Erythroblast (primary cell): ENCODE measurements at places on chromosomes 5 and 9.

DNA sequence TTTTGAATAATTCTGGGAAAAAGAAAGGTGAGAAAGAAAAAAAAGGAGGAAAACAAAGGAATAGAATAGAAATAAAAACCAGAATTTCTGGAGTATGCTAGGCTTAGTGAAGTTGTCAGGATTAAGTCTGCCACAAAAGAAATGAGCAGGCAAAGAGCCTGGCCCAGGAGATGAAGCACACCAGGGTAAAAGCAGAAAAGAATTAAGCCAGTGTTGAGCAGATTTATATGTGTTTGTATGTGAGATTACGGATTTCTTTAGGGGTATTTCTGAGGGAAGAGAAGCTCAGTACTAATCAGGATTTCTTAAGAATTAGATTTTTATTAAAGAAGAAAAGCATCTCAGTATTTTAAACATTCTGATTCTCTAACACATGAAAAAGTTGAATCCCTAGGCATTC lies 74.5 kb downstream of the MRPS27 start:
- no peak for DNase-seq

- DNase-seq = no peak
Measured at GRCh38 chr5:107696080-107696479, 25.3 kb upstream of the EFNA5 start.

DNA sequence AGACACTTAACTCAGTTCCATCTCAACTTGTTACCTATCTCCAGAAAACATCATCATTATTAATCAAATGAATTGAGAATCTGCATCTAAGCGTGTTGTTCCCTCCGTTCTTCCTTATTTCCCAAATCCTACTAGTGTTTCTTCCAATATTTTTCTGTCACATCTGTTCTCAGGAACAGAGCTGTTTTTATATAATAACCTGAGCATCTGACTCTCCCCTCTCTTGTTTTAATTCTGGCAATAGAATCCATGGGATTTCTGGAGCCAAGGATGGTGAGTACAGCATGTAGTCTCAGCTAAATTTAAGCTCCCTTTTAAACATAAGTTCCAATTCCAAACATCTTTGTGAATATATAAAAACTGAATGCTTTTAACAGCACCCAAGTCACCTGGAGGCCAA lies 558.3 kb downstream of the DTWD2 start:
- DNase-seq = no peak

GRCh38 chr9:112854657-112855056 lies 36.0 kb downstream of the SLC46A2 start:
- DNase-seq = no peak

DNA sequence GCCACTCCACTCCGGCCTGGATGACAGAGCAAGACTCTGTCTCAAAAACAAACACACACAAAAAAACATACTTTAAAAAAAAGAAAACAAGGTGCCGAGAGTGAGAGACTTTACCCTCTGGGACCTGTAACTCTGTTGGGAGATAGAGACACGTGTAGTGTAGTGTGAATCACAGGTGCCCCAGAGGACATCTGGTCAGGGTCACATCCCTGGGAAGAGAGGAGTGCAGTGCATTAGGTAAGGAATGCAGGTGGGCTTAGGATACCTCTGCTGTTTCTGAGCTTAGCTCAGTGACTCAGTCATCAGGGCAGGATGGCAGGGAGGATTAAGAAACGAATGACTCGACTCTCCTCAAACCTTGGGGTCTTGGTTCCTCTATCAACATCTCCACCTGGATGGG lies 174.6 kb downstream of the GOLPH3 start:
- DNase-seq = no peak

GRCh38 chr9:26221290-26221689 lies 543.0 kb upstream of the TUSC1 start:
- no peak for DNase-seq

GRCh38 chr5:176889321-176890280 lies 9.5 kb downstream of the HK3 start:
- no peak for DNase-seq

GRCh38 chr5:146772881-146773466 lies 105.6 kb downstream of the PPP2R2B start:
- no peak for DNase-seq

DNA sequence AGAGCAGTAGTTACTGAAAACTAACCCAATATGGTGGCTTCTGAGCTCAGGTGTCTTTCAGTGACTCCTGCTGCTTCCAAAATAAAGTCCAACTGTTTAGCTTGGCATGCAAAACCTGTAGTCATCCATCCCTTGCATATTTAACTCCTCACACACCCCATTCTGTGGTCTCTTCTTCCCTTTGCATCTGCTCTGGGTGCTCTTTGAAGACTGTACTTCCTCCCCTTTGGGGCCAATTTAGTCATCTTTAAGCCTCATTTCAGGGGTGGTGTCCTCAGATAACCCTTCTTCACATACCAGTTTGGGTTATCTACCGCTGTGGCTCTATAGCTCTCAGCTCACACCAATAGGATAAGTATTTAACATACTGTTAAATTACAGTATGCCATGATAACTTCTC lies 209.9 kb upstream of the DMRT1 start:
- DNase-seq = no peak

- no peak for DNase-seq
Measured at GRCh38 chr9:121990600-121991306, 102.4 kb downstream of the TTLL11 start.

DNA sequence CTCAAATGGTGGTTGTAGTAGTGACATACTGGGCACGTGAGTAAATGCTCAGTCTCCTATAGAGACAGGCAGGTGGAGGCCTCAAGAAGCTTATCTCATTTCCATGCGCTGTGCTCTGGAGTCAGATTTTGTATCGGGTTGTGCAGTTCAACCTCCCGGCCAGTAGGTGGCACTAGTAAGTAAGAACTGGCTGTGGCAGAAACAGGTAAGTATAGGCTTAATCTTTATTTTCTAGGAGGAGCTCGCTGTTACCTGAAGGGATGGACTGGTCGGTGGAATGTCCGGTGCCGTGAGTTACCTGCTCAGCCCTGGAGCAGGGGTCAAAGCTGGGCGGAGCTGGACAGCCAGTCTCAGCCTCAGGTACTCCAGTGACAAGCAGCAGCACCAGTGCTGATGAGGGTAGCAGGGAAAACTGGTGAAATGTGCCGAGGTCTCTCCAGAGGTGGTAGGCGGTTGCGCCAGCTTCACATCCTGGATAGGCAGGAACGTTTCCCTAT lies 880.1 kb upstream of the SEMA6A start:
- peak; percentile 49 for DNase-seq

DNA sequence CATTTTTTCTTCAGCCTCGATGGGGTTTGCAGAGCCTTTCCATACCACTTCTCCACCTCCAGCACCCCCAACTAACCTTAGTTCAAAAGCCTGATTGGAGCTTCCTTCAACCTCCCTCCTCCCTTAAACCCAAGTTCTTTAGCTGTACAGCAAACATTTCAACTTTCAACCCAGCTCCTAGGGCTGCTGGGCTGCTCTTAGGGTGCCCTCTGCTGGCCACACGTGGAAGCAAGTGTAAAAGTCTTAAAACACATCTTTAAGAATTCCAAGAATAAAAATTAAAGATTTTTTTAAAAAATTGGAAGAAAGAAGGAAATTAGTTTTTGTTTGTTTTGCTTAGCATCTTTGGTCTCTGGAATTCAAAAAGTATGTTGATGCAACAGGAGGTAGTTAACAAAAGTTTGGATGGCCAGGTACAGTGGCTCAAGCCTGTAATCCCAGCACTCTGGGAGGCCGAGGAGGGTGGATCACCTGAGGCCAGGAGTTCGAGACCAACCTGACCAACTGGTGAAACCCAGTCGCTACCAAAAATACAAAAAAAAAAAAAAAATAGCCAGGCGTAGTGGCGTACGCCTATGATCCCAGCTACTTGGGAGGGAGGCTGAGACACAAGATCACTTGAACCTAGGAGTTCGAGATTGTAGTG lies 15.5 kb upstream of the HSD17B3 start:
- peak; percentile 53 for DNase-seq

GRCh38 chr5:125530833-125531615 lies 784.6 kb upstream of the ZNF608 start:
- DNase-seq = no peak

DNA sequence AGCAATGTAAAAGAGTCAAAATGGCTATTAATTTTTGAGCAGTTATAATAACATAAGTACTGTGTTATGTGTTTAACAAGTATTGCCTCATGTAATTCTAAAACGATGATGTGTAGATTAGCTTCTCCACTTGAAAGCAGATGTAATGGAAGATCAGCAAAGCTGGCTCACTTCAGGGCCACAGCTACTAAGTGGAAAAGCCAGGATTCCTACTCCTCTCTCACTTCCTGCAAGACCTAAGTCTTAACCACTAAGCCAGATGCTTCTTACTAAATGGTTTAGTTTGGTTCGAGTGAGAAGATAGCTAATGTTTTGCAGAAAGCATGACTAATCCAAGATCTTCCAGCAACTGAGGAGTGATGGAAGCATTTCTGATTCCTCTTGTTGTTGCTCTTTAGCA lies 15.7 kb upstream of the TNC start:
- no peak for DNase-seq

DNA sequence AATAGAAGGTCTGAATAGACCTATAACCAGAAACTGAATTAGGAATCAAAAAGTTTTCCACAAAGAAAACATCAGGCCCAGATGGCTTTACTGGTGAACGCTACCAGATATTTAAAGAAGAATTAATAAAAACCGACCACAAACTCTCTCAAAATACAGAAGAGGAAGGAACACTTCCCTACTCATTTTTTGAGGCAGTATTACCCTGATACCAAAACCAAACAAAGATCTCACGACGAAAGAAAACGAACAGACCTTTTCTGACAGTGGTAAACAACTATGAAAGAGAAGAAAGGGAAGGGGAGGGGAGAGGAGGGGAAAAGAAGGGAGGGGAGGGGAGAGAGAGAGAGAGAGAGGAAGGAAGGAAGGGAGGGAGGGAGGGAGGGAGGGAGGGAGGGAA lies 13.5 kb downstream of the B4GALT1 start:
- DNase-seq = no peak

GRCh38 chr9:36847781-36848673 lies 186.0 kb downstream of the PAX5 start:
- DNase-seq = no peak

DNA sequence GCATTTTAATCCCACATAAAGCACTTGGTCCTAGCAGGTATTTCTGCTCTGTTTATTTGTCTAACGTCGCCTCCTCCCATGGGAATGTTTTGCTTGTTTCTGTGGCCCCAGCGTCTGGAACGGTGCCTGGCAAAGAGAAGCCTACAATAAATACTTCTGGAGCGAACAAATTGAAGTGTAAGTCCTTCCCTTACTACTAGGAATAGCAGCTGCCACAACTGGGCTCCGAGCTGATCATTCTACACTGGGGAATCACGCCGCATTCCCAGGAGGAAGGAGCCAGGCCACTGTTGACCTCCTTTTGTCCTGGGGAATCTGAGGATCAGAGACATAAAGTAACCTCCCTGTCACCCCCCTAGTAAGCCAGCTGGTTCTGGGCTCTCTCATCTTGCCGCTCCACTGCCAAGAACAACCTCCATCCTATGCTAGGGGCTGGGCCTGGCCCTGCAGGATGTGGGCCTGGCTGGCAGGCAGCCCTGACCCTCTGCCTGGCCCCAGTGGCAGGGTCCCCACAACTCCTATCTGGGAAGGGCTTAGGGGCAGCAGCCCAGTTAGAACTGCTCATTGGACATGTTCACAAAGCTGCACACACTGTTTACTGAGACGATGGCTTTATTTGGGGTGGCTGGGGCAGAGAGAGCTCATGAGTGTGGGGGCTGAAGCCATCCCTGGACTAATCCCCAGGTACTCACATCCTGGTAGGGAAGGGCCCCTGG lies 82.8 kb downstream of the GTF3C4 start:
- no peak for DNase-seq

- DNase-seq = no peak
Measured at GRCh38 chr5:136528481-136529030, 163.2 kb upstream of the TRPC7 start.

- DNase-seq = no peak
Measured at GRCh38 chr5:178307267-178308045, 74.9 kb upstream of the PHYKPL start.

- no peak for DNase-seq
Measured at GRCh38 chr5:137641148-137641547, 94.7 kb downstream of the KLHL3 start.

- DNase-seq = no peak
Measured at GRCh38 chr9:108311745-108312144, 544.0 kb downstream of the ACTL7B start.

- DNase-seq = no peak
Measured at GRCh38 chr5:135304352-135305221, 94.4 kb downstream of the MACROH2A1 start.

DNA sequence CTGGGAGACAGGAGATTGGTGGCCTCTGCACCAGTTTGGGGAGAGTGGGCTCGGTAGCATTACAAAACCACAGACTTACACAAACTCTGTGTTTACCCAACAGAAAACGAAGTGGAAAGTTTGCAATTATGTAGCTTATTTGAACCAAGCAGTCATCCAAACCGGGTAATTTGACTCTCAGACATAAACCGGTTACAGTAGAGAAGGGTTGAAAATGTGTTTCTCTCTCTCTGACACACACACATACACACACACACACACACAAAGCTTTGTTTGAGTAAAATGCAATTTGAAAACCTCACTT lies 97.1 kb upstream of the ZNF608 start:
- DNase-seq = no peak

DNA sequence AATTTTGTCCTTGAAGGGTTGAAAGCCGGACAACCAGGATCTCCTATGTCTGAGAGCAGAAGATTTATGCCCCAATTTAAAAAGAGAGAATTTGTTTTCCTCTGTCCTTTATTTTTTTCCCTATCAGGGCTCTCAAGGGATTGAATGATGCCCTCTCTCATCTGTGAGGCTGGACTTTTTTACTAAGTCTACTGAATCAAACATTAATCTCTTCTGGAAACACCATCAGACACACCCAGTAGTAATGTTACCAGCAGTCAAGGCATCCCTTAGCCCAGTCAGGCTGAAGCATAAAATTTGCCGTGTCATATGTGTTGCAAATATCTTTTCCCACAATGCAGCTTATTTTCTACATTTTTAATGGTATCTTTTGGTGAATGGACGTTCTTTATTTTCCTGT lies 1497.9 kb downstream of the MAT2B start:
- peak; percentile 59 for DNase-seq

DNA sequence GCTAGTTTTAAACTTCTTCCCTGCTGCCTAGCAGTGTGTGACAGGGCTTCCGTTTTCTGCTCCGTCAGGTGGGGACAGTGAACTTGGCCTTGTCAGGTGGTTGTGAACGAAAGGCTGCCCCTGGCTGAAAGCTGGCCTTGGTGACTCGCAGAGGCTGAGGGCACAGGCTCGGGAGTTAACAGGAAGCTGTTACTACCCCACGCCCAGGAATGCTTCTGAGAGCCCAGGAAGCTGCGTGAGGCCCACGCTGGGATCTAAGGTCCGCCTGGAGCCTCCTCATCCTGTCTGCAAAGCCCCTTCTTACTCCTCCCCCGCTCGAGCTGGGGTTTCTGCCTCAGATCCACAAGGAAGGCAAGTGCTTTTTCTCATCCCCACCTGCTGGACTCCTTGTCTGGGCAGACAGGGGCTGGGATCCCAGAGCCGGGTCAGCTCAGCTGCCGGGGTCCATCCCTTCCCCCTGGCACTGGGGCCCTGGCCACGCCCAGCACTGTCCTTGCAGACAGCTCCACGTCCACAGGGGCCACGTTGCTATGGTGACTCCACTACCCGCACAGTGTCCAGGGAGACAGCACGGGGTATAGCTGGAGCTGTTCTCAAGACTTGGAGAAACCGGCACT lies 124.7 kb upstream of the TBC1D2 start:
- no peak for DNase-seq

GRCh38 chr5:54577528-54577927 lies 60.0 kb downstream of the SNX18 start:
- DNase-seq = no peak
